ENCODE measurements at places on chromosomes 7 and 10.

DNA sequence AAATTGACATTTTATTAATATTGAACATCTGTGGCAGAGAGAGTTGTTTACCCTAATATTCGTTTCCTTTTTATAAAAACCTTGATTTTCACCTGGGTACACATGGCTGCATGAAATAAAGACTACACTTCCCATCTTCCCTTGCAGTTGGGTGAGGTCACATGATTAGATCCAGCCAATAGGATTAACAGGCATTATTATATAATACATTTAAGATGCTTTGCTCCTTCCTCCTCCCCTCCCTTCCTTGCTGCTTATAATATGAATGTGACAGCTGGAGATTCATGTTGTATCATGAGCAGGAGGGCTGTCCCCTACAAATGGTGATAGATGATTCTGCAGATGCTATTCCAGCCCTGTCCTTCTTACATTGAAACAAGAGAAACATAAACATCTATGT, 146.6 kb downstream of the SH2D4B start:
- DNase-seq: peak; percentile 8

- no peak for DNase-seq
Observed at GRCh38 chr10:122115874-122116273, 126.9 kb downstream of the TACC2 start.

GRCh38 chr10:132970641-132971438, 28.5 kb upstream of the CFAP46 start:
- no peak for DNase-seq

DNA sequence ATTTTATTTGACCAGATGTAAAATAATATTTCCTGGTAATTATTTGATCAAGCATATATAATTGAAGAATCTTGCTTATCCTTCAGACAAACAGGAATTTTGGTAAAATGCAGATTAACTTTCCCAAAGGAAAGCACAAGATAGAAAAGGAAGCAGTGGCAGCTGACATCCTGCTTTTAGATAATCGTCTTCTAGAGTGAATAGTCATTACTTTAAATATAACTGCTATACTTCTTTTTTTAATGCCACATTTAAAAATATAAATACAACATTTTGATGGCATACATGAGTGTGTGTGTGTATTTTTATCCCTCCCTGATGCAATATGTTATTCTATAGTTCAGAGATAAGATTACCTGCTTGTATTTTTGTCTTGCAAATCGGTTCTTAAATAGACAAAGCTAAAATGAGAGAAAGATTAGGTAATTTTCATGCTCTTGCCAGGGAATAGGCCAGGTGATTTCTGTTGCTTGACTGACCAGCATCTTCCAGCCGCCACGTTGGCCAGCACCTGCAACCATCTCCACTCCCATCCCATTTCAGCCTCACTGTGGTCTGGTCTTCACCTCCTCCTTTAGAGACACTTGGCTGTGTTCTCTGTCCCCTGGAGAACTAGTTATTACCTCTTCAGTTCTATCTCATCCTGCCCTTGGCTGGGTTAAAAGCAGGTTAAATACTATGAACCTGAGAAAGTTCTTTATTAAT, 58.1 kb downstream of the MDFIC start:
- no peak for DNase-seq

DNA sequence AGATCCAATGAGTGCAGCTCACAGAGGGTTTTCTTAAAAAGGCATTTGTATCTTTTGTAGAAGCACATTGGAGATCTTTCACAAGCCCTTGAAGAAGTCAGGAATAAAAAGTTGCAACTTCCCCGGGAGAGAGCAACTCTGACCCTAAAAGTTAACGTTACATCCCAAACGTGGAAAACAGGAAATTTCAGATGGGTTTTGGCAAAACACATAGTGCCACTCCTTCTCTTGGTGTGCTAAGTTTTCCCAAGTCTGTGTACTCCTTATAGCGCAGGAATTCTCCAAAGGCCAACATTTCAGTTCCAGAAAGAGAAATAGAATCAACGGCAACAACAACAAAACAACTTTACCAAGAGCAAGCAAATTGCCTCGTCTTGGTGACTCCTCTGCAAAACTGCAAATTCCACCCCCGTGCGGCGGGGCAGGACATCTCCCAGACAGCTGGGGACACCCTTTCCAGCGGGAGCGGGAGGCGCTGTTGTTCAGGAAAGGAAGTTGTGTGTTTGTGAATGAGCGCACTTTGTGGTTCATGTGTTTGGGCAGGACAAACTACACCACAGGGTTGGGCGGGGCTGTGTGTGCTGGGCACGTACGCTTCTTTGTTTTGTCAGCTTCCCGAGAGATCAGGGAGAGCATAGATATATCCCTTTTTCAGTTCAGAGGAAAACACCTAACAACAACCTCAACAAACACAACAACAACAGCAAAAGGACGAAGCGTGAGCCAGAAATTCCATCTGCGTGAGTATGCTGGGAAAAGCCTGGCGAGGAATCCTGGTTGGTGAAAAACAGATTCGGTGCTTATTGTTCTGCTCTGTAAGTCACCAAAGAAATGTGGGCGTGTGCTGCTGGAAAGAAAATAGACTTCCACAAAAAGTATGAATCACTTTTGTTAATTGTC, 294.7 kb upstream of the PITRM1 start:
- no peak for DNase-seq

DNA sequence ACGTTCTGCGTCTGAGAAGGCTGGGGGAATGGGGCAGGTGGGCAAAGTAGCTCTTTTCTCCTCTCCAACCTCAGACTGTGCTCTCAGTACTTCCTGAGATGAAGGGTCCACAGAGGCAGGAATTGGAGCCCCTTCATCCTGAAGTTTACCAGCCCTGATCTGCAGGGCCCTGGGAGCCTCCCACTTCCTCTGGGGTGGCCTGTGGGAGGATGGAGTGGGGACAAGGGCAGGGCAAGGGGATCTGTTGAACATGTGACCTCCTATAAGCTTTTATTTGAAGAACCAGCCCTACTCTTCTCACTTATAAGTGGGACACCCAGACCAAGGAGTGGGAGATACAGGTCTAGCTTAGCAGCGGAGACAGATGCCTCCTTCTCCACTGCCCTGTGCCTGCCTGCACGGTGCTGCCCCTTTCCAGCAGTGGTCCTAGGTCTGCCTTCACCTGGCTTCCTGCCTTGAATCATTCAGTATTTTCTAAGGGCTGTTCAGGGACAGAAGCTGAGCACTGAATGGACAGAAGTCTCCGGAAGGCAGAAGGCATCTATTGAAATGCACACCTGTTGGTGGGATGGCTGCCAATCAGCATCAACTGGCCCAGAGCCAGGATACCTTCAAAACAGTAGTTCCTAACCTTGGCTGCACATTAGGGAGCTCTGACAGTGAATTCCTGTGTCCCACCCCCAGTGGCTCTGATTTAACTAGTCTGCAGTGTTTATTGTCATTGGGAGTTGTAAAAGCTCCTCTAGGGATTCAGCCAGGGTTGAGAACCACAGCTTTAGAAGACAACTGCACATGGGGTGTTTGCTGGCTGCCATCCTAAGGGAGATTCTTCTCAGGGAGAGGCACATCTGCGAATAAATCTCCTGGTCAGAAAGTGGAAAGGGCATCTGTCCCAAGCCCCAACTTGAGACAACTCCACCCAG, 2.7 kb upstream of the ARHGAP22 start:
- DNase-seq: peak; percentile 32

DNA sequence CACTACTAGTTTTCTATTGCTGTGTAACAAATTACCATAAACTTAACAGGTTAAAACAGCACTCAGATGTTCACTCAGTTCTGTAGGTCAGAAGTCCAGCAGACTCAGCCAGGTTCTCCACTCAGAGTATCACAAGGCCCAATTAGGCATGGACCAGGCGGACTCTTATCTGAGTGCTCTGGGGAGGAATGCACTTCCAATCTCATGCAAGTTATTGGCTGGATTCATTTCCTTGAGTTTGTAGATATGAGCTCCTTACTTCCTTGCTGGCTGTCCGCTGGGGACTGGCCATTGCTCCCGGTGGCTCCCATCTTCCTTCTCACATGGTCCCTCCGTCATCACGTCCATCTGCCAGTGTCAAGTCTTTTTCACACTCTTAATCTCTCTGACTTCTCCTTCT, 137.0 kb upstream of the PRR15 start:
- no peak for DNase-seq

- DNase-seq: no peak
Observed at GRCh38 chr10:4217653-4218052, 432.6 kb upstream of the KLF6 start.

DNA sequence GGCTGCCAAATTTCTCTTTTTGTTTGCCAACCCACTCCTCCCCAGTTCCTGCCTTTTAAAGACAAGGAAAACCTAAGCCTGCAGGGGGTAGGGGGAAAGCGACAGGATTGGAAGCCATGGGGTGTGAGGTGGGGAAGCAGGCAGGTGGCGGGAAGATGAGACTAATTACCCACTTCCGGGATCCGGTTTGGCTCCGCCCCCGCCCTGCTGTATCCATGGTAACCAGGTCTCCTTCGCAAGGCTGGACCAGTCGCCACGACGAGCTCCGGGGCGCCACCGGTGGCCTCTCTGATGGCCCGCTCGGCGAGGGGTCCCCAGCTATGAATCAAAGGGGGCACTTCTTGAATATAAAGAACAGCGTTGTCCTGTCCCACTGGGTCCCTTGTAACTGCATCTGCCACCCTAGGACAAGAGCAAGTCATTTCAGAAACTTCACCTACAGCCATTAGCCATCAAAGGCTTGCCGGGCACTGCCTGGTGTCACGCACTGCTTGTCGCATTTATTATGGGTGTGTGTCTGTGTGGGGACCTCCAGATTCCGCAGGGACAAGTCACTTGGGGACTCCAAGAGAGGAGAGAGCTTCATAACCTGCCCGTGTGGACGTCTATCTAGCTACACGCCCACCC, 55.4 kb upstream of the LMTK2 start:
- DNase-seq: no peak

DNA sequence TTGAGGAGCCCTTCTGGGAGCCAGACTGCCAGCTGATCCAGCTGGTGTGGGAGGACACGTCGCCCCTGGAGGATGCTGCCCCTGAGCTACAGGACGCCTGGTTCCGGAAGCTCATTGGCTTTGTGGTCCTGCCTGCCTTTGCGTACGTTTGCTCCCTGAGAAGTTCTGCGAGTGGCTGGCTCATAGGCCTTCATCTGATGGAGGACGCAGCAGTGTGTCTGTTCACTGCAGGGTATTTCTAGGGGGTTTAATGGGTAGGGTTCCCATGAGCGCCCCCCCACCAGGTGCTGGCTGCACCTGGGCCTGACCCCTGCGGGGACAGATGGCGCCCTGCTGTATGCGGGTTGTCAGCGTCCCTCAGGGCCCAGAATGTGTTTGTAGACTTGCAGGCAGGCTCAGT, 5.0 kb downstream of the PAOX start:
- no peak for DNase-seq

DNA sequence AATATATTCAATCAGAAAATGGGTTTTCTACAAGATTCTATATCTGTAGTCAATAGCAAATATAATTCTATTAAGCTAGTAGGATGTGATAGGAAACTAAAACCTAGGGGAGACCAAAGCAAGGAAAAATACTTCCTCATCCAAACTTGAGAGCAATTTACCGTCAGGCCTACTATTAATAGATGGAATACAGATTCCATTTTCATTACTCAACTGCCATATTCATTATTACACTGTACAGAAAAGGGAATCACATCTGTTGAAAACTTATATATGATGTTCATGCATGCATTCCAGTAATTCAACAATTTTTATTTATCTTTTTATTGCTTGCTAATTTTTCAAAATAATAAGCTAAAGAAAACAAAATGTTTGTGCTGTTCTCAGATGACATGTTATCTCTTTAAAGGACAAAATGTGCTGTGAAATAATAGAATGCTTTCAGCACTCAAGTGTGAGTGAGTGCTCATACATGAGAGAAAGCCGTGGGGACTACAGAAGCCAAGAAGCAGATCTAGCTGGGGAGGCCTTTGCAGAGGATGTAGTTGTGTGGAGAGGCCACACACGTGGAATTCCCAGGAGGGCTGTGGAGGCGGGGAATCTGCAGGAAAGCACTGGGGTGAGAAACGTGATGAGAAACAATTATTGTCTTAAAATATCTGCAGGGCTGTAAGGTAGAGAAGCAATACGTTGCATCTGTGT, 110.0 kb downstream of the EGFR start:
- DNase-seq: peak; percentile 41

DNA sequence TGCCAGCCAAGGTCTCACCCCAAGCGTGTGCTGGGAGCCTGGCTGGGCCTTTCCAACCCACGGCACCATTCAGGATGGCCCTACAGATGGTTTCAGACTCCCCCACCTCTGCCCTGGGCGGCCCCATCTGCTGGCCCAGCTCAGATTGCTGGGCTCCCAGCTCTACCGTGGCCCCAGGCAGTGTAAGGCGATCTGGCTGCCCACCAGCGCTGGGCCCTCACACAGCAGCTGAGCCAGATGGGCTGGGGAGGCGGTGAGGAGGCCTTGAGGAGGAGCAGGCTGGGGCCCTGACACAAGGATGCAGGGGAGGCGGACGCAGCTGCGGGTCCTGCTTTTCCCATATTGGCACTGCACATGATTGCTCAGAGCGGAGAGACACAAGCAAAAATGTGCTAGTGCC, 162.8 kb downstream of the NRF1 start:
- DNase-seq: no peak

GRCh38 chr10:18086746-18087145, 53.5 kb upstream of the CACNB2 start:
- DNase-seq: no peak

DNA sequence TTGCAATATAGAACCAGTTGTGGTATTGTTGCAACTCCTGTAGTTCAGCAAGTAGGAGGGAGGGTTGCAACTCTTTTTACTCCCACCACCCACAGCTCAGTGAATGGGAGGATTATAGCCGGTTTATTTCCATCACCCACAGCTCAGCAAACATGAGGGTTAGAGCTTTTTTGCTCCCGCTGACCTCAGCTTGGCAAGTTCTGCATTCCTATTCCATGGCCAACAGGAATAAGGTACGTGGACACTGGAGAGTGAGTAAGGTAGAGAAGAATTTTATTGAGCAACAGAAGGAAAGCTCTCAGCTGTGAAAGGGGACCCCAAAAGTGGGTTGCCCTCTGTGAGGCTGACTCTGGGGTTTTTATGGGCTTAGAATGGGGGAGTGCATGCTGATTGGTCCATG, 167.1 kb upstream of the SMIM30 start:
- DNase-seq: no peak

GRCh38 chr10:19531324-19531723, 284.9 kb upstream of the PLXDC2 start:
- DNase-seq: no peak

- no peak for DNase-seq
Observed at GRCh38 chr7:87886875-87887274, 10.6 kb downstream of the DBF4 start.

DNA sequence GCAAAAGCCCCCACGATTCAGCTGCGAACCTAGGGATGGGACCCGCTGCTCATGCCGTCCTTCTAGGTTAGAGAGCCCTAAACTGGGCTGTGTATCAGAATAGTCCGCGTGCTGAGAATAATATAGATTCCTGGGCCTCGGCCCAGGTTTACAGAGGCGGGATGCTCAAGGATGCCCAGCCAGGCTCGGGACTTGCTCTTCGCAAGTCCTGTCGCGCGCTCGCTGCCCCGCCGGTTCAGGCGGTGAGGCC, 266 bp upstream of the STMP1 start:
- DNase-seq: no peak

All from NCI-H510A treated with DMSO at 0.1 percent for 48 hours (cell line).